ENCODE measurements at places on chromosomes 3 and 15.

DNA sequence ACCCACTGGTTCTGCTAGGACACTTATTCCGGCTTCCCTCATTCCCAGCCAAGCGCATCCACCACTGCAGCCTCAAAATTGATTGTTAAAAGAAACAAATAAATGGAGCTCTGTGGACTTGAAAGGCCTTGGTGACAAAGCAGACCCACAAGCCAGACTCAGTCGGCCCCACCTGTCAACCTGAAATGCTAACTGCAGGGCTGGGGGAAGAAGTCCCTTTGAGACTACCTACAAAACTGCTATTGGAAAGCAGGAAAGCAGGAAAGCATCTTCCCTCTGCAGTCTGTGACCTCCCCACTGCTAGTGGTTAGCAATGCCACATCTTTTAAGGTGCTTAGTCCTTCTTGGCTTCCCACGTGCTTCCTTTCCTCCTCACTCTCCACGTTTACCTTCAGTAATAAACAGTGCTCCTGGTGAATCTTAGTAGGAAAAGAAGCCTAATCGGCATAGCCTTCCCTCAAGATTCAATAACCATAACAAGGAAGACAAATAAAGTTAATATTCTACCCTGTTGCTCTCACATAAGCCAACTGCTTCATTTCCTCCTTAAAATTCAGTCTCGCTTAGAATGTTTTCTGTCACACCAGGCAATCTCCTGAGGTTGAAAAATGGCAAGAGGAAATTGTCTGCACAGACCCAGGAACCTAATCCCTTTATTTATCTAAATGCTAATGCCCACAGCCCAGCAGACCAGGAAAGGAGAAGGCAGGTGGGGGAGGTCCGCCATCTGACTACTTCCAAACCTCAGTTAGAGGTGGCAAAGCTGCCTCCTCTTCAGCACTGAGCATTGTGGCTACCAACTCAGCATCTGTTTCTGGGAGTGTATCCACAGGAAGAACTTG, 296.2 kb downstream of the NEK10 start:
- DNase-seq = no peak

GRCh38 chr3:156449710-156450574, 105.0 kb downstream of the SSR3 start:
- no peak for DNase-seq

GRCh38 chr3:71341721-71342120, 241.8 kb downstream of the FOXP1 start:
- DNase-seq = no peak

DNA sequence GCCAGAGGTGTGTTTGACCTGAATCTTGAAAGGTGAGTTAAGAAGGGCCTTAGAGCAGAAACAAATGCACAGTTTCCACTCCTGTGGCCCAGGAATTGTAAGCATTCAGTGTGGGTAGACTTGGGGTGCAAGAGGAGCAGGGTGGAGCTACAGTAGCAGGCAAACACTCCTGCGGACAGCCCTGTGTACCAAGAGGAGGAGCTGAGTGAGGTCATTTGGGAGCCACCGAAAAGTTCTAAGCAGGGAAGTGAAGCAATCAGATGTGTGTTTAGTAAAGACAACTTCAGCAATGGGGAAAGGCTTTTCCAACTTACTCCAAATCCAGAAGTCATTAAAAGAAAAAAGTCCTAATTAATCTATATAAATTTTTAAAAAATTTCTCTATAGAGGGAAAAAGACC, 99.3 kb downstream of the ARHGEF26 start:
- DNase-seq = no peak

DNA sequence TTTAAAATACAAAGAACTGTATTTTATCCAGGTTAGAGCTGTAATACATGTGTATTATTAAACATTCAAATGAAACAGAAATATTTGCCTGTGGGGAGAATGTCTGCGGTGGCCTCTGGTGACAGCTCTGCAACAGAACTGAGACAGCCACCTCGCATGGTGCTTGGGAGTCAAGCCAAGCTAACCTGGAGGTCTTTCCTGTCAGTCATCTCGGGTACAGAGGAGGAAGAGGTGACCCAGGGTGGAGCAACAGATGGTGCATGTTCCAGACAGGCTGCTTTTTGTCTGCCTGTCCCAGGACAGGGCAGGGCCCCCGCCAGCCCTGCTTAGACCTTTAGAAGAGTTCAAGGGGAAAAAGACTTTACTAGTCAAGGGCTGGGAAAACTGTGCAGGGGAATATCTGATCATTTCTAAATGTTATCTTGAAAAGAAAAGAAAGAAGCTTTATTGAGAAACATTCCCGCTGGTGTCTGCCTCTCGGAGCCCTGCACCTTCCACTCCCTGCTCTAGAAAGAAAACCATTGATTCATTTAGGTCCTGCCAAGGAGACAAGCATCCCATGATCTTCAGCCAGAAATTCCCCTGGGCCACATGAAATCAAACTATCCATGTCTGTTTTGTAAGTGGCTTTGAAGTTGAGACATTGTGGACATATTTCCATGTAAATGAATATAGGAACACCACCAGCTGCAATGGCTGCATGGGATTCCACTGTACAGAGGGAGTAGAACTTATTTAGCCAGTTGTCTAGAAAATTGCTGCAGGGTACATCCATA, 5.5 kb upstream of the NR2E3 start:
- DNase-seq = no peak

GRCh38 chr15:31811641-31812040, 218.7 kb upstream of the CHRNA7 start:
- DNase-seq = no peak

GRCh38 chr3:41329881-41330280, 130.6 kb downstream of the CTNNB1 start:
- no peak for DNase-seq

DNA sequence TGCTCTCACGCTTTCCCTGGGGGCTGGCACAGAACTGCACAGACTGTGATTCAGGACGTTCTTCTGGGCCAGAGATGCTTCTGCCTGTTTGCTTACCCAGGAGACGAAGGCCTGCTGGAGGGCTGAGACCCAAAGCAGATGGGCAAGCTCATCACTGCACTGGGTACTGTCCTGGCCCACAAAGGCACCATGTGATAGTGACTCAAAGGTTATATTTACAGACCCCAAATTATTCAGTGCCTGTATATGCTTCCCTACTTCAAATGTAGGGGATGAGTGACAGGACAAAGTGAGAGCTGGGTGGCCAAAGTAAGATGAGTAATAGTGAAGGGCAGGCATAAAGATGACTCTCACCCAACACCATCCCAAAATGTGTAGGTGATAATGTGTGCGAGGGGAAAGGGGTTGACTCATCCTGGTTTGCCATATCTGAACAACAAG, 127.4 kb downstream of the WDR76 start:
- DNase-seq = no peak

DNA sequence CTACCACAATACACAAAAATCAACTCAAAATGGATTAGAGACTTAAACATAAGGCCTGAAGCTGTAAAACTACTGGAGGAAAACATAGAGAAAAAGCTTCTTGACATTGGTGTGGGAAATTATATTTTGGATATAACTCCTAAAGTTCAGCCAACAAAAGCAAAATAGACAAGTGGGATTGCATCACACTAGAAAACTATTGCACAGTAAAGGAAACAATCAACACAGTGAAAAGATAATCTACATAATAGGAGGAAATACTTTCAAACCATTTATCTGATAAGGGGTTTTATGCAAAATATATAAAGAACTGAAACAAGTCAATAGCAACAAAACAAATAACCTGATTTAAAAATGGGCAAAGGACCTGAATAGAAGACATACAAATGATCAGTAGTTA, 37.6 kb upstream of the TP63 start:
- DNase-seq = no peak

DNA sequence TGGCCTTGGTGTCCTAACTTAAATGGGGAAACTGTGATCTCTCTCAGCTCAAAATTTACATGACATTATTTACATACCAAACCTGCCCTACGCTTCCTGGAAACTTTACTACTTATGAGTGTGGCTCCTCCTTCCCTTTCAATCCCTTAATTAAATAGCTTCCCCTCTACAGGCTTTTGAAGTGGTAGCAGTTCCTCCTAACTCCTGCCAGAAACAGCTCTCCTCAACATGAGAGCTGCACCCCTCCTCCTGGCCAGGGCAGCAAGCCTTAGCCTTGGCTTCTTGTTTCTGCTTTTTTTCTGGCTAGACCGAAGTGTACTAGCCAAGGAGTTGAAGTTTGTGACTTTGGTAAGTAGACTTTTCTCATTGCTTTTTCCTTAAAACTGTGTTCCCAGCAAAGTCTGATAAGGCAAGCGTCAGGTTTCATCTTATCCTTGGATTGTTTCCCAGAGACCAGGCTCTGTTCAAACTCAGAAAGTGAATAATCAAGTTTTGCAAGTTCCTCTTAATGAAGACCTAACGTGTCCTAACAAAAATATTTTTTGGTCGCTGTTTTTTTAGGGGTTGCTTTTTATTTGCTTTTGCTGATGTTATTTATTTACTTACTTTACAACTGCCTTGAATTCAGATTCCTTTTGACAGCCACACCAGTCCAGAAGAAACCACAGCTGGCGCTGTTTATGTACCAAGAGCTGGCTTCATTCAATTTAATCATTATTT, at the start of gene ACP3:
Gene ACP3, plus strand, starts transcription at position 179 of the 720 bp plus-strand sequence. Its CDS starts 50 bp downstream, at position 229.
- DNase-seq = no peak

DNA sequence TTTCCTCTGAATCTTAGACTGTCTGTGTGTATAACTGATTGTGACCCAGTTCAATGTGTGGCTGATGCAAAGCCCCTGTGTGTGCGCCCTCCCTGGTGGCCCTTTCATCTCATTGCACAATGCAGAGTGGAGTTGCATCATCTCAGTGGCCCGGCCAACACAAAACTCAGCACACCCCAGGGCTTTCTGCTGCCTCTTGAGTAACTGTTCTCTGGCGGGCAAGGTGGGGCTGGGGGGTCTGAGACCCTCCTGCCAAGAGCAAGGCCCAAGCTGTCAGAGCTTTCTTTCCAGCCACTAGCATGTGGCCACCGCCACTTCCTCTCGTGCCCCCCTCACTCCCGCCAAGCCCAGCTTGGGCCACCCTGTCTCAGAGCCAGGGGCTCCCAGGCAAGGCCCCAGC, 80.7 kb upstream of the ALDH1L1 start:
- no peak for DNase-seq

GRCh38 chr15:48472756-48473155, 141.5 kb downstream of the DUT start:
- no peak for DNase-seq

- DNase-seq = no peak
These were observed 19.8 kb downstream of the IL1RAP start for GRCh38 chr3:190533511-190534281.

- no peak for DNase-seq
These were observed 12.3 kb downstream of the NUDT16 start for GRCh38 chr3:131393868-131394267.

DNA sequence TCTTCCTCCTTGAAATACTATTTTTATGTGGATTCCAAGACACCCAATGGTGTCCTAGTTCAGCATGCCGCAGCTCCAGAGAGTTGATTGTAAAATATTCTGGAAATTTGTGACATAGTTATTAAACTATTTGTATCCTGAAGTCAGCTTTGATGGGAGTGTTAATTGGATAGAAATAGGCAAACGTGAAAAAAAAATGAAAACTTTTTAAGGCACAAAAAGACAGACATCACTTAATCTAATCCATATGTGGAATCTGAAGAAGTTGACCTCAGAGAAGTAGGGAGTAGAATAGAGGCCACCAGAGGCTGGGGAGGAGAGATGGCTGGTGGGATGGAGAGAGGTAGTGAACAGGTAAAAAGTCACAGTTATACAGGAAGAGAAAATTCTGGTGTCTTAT, 704.2 kb downstream of the ROBO1 start:
- DNase-seq = no peak

GRCh38 chr3:134378818-134379217, 4.6 kb upstream of the AMOTL2 start:
- DNase-seq = no peak

GRCh38 chr3:52645549-52645948, 40.2 kb downstream of the PBRM1 start:
- no peak for DNase-seq

GRCh38 chr3:85475346-85475745, 516.6 kb downstream of the CADM2 start:
- DNase-seq = no peak

- DNase-seq = no peak
These were observed 28.1 kb downstream of the EXOG start for GRCh38 chr3:38524141-38524739.

DNA sequence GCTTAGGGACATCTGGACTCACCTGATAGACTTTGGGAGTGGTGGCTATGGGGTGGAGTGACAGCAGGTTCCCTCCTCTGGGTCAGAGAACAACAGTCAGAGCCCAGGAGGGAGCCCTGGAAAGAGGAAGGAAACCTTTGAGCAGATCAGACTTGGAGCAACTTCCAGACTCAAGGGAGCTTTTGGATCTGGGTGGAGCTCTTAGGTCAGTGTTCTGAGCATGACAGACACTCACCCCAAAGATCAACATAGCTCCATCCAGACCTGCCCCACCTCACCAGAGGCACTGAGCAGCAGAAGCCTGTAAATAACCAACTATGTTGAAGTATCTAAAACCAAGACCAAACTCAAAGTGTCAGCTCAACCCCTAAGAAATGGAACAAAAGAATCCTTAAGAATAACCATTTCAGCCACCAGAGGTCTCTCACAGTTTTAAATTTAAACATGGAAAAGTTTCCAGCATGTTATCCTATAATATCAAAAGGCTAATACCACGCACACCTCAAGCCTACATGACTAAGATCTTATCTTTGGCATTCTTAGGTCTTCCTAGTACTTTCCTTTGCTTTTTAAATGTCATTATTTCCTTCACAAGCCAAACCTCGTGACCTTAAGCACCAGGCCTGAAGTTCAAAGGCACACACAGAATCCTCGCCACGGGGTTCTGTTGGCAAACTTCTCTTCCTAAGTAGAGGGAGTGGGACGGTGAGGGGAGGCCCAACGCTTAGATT, 56.4 kb downstream of the UMPS start:
- DNase-seq = no peak

- DNase-seq = no peak
These were observed 194.1 kb upstream of the KBTBD8 start for GRCh38 chr3:66803721-66804695.

GRCh38 chr3:13580256-13581023, 31.5 kb downstream of the FBLN2 start:
- DNase-seq = no peak

DNA sequence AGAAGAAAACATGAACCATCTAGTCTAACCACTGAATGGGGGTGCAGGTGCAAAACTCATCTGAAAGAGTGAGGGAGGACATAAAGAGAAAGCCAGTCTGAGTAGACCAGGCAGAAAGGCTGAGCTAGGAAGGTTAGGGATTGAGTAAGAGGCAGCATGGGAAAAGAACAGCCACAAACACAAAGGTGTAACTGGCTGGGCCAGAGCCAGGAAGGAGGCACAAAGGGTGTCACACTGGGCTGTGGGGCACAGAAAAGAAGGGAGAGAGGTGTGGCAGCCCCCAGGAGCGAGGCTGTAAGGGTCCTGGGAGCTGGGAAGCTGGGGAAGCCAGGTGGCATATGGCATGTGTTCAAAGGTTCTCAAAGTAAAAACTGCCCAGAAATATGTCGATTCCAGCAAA, 18.7 kb downstream of the IGSF11 start:
- no peak for DNase-seq

DNA sequence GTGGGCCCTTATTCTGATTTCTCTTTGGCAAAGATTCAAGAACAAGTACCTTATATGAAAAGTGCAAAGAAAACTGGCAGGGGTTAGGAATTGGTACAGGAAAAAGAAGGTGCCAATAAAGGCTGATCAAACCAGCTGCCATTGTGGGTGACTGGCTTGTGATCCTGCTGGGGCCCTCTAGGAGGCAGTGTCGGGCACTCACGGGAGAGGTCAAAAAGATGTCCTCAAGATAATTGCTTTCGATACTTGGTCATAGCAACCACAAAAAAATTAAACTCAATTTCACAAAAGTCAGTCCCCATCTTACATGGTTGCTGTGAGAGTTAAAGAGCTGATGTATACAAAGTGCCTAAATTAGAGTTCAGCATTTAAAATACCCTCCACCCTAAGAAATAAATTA, 31.0 kb upstream of the CAV3 start:
- DNase-seq = no peak

All from activated naive CD4-positive, alpha-beta T cell (primary cell).